T-helper 22 cell (primary cell): ENCODE measurements at places on chromosomes 11 and 22.

DNA sequence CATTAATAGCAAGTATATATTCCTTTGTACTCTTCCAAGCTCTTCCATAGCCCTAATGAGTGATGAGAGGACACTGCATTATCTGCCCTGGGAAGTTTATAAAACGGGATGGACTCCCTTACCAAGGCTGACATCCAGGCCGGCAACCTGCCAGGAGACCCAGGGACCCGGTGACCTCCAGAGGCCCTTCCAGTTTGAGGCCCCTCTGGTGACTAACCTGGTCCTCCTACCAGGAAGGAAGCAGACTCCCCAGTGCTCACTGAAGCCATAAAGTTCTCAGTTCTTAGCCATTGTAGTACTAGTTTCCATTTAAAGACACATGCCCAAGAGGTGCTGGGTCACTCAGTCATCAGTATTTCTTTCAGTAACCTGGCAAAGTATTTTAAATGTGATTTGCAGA lies 345.4 kb downstream of the TENM4 start:
- no peak for DNase-seq

- no peak for DNase-seq
Measured at GRCh38 chr11:10823152-10823579, 14.4 kb upstream of the EIF4G2 start.

DNA sequence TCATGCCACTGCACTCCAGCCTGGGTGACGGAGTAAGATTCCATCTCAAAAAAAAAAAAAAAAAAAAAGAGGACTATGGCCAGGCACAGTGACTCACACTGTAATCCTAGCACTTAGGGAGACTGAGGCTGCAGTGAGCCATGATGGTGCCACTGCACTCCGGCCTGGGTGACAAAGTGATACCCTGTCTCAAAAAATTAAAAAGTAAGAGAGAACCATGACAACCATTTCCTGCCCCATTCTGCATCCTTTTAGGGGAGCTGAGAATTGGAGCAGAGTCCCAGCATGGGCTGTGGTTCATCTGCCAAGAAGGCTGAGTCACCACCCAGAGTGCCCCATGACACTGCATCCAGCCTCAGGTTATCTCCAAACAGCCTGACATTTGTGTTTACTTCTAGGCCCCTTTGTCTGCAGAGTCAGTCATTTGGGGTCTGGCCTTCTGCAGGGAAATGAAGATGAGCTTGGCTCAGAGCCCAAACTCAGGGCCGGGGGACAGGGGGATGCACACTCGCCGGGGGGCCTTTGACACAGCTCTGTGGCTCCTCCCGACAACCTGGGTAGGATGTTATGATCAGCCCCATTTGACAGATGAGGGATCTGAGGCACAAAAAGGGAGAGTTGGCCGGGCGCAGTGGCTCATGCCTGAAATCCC lies 4.7 kb downstream of the CSDC2 start:
- DNase-seq: no peak

DNA sequence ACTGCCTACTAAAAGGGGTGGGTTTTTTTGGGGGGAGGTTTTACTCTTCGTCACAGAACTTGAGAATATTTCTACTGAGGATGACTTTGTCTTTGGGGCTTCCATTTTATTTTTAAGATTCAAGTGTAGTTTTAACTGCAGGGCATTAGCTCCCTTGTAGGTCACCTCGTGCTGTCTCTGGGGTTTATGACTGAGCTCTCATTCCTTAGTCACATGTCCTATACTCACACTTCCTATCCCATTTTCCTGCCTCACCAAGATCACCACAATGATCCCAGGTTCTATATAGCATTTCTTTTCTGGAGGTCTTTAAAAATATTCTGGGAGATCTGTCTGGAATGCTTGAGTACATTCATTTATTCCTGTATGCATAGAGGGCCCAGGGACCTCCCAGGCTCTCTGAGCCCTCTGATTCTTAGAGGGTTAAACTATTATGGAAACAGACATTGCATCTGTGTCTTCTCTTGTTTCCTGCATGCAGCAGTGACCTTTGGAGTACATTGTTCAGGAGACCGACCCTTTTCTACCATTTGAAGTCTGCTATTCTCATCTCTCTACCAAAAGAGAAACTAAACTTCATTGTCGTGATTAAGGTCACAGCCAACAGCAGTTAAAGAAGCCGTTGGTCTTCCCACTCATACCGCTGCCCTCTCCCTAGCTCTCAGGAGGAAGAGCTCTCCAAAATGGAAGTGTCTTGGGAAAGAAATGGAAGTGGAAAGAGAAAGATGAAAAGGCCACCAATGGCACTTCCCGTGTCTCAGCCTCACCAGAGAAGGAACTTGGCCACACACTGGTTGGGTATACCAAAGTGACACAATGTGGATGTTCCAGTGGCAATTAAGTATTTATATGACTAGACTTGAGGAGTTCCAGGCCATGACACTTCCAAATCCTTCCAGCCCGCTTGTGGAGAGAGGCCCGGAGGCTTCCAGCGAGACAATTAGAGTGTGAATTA lies 77.5 kb downstream of the ZBTB16 start:
- DNase-seq: no peak

DNA sequence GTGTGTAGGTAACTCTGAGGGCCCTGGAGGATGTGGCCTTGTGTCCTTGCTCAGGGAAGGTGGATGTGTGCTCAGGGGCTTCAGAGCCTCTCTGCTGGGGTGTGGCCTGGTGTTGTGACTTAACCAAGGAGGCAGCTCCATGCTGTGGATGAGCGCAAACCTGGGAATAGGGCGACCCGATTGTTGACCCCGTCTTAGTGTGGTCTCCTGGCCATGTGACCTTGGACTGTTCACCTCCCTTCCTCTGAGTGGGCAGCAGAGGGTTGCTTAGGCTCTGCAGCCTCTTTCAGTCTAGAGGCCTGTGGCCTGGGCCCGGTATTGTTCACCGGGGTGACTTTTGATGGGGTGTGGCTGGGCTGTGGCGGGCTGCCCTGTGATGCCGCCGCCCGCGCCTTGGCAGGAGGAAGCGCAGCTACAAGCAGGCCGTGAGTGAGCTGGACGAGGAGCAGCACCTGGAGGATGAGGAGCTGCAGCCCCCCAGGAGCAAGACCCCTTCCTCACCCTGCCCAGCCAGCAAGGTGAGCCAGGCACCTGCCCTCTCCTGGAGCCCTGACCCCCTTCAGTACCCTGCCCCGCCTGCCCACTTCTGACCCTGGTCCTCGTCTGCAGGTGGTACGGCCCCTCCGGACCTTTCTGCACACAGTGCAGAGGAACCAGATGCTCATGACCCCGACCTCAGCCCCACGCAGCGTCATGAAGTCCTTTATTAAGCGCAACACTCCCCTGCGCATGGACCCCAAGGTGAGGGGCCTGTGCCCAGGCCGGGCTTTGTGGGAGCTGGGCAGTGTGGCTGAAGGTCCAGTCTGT lies 16.7 kb downstream of the INCENP start:
- DNase-seq: no peak

- DNase-seq: no peak
Measured at GRCh38 chr11:10499874-10500601, 40.9 kb downstream of the RNF141 start.

DNA sequence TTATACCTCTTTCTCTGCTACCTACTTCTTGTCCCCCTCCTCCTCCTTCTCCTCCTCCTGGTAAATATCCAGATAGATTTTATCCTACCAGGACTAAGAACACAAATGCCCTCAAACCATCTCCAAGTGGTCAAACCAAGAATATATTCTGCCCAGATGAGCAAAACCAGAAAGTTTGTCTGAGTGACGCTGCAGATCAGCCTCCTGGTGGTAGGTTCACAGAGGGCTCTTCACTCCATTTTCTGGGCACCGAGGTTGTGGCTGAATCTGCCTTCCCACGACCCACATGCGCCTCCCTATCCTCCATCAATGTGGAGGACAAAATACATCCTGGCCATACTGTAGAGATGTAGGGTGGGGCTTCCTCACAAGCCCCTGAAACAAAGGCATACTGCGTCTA lies 543.6 kb downstream of the MN1 start:
- no peak for DNase-seq

DNA sequence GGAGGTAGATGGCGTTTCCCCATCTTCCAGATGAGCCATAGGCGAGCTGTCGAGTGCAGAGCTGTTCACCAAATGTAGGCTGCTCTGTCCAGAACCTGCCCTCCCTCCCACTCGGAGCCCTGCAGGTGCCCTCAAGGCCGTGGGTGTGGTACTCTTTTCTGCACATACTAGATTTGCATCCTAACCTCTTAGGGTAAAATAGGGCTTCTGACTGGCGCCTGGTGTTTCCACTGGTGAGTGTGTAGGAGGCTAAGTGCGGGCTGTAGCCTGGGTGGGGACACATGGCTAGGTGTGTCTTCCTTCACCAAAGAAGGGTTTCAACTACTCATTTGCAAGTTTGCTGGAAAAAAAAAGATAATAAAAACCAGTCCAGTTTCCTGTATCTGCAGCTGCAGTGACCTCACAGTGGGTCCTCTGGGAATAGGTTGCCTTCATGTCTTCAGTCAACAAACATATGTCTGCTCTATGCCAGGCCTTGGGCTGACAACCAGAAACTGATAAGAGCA lies 8.5 kb downstream of the BIK start:
- no peak for DNase-seq

GRCh38 chr11:26916805-26917204 lies 77.1 kb upstream of the FIBIN start:
- DNase-seq: no peak

GRCh38 chr22:18987765-18988164 lies 51.7 kb upstream of the PRODH start:
- no peak for DNase-seq

DNA sequence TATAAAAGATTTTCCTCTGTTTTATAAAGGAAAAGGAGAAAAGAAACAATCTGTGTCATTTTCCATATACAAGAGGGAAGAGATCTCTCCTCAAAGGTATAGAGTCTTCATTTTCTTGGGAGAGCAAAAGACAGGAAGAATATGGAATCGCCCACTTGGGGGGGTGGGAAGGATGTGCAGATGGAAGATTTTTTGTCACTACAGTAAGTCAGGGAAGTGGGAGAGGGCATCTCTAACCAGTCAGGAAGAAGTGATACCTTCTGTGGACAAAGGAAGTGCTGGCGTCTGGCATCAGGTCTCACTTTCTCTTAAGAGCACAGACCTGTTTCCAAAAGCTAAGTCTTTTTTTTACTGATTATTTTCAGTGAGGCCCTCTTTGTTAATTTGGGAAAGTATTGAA lies 1.4 kb downstream of the PRR14L start:
- DNase-seq: no peak

- DNase-seq: no peak
Measured at GRCh38 chr11:117910941-117911655, 18.1 kb downstream of the TMPRSS13 start.

DNA sequence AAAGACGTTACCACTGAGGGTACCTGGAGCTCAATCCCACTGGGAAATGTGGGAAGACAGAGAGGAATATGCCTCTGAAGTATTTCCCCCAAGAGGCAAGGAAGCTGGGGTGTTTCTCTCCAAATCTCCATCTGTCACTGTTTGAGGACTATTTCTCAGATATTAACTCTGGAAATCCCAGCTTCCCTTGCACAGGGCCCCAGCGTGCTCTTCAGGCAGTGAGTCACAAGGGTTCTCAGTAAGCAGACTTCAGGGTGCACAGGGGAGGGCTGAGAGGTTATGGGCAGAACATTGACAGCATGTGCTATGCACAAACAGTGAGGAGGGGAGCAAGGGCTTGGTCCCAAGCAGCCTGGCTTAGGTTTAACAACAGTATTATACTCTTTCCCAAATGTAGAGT lies 60.9 kb upstream of the EED start:
- no peak for DNase-seq

GRCh38 chr11:69531071-69531716 lies 49.7 kb downstream of the LINC01488 start:
- no peak for DNase-seq

- DNase-seq: no peak
Measured at GRCh38 chr11:64165481-64165841, 452 bp downstream of the MACROD1 start.
